ENCODE measurements at places on chromosomes 12 and 14. TPM values are rescaled to one million over a fixed set of nuclear protein-coding genes. Genes with fewer than 3 reads are reported as not detected.

DNA sequence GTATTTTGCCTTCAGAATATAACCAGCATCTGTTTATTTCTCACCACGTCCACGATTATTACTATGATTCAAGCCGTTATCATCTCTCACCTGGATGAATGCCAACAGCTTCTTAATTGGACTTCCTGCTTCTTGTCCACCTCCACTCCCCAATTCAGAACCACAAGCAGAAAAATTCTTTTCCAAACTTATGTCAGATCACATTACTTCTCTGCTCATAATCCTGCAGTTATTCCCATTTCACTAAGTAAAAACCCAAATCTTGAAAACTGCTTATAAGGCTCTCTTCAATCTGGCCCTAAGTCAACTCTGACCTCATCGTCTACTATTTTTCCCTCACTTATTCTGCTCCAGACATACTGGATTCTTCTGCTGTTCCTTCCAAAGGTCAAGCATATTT, 2.0 kb downstream of the CRY1 start:
- DNase-seq: no peak

DNA sequence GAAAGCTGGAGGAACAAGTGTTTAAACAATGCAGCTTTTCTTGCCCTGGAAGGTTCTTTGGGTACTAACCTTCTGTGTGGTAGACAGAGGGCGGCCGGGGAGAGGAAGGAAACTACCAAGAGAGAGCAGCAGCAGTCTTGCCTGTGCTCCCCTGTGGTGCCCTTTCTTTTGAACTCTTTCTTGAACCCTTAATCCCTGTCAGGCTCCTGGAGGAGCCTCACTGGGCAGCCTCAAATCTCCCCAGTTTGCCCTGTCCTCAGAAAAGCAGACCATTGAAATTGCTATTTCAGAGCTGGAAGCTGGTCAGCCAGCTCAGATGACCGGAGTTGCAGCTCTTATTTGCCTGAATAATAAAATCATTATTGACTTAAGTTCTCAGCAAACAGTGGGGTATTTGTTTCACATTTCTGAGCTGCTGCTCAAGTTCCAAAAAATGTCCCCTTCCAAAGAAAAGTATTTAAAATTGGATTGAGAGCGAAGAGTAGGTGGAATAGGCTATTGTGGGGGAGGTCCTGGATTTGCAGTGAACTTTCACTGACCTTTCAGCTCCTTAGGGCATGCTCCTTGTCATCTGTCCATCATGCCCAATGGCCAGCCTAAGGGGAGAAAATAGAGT, 42.1 kb upstream of the RNASE3 start:
- no peak for DNase-seq

Gene CELA1
- total RNA-seq: not detected

Gene OLR1
- not detected for total RNA-seq

- DNase-seq: no peak
These were observed 603.5 kb downstream of the RPL10L start for GRCh38 chr14:46048127-46048526.

Gene NELL2
- 22.8 TPM for total RNA-seq

DNA sequence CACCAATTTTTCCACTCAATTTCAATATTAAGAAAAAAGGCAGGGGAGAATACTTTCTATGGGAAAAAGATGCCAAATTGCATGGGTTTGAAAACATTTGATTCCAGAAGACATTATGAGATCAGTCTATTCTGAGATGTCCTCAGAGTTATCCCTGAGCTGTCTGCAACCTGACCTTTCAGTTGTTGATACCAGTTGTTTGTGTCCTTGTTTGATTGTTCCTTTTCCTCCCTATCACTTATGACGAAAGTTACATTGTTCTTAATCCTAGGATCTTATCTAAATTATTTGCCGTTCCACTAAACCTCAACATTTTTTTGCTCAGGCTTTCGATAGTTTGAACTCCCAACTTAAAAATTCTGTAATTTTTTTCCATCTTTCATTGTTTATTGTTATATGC, 336.3 kb upstream of the NOVA1 start:
- DNase-seq: no peak

Gene POTEG
- not detected for total RNA-seq
